Erythroblast (primary cell): ENCODE measurements at places on chromosomes 16 and 17.

DNA sequence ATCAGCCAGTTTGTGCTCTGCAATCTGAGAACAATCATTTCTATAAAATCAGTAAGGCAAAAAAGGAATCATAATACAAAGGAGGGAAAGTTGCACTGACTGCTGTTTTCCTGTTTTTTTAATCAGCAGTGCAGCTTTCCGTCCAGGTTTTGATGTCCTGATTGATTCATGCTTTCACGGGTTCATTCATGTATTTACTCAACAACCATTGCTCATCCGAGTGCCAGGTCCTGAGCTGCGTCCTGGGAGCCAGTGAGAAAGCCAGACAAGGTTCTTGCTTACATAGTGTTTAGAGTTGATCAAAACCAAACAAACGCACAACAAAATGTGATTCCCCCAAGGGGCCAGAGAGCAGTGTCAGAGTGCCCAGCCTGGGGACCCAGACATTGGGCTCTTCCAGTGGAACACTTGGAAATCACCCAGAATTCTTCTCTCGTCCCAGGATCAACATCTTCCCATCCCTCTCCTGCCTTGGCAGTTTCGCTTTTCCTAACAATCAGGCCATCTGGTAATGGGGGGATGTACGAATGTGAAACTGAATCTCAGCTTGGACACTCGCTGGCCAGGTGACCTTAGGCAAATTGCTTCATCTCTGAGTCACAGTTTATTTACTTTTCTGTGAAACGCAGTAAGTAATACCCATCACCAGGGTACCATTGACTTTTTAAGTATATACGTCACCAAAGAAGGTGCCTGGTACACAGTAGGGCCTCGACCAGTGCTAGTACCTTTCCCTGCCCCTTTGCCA is 13.3 kb upstream of the C1QL1 start:
- no peak for DNase-seq

DNA sequence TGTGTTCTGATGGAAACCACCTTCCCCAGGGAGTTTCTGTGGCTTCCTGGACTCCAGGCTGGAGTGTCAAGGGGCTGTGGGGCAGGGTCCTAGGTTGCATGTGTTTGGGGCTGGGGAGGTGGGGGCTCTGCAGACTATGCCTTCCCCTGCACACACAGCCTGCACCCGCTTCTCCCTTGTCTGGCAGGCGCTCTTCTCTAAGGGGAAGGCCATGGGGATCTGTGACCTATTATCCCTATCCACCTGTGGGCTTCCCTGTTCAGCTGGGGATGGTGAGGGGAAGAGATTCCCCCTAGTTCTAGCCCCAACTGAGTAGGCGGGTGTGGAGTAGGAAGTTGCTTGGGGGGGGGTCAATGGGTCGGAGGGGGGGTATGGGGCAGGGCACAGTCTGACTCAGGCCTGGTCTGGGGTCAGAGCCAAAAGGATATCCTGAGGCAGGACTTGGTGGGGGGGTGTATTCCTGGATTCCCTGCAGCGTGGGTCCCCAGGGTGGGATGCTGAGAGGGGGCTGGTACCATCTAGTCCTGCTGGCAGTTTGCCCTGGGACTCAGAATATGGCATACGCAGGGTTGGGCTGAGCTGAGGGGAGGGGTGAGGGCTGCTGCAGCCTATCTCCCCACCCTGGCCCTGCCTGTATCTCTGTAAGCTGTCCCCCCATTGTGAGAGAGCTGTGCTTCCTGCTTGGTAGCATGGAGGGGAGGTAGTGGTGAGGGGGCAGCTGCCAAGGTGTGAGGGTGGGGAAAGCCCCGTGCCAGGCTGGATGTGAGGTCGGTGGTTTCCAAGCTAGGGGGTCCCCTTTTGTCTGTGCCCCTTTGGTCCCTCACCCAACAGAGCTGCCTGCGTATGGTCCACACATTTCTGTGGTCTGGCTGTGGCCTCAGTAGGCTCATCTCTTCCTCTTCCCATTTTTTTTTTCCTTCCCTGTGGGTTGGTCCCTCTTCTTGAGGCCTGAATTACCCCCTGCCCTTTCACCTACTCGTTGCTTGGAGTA is 14.7 kb downstream of the RARA start:
- DNase-seq, result peak; percentile 67

GRCh38 chr17:72238157-72238673 is 117.4 kb downstream of the SOX9 start:
- DNase-seq, result no peak

DNA sequence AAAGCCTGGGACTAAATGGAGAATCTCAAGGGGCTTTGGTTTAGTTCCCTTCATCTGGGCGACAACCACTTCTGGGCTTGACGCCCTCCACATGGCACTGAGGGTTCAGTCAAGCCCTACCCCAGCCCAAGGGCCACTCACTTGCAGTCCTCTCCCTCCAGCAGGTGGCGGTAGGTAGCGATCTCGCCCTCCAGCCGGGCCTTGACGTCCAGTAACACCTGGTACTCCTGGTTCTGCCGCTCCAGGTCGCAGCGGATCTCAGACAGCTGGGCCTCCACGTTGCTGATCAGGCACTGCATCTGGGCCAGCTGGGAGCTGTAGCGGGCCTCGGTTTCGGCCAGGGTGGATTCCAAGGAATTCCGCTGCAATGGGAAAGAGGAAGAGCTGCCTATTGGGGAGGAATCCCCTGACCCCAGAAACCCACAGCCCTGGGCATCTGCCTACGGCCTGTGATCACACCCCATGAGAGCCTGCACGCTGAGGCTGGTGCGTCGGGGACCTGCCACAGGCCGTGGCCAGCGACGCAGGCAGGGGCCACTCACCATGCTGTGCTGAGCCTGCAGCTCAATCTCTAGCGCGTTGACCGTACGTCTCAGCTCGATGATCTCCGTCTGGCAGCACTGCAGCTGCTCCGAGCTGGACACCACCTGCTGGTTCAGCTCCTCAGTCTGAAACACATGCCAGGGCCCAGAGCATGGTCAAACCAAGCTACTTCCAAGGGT is 2.7 kb downstream of the KRT36 start:
- DNase-seq, result peak; percentile 83

DNA sequence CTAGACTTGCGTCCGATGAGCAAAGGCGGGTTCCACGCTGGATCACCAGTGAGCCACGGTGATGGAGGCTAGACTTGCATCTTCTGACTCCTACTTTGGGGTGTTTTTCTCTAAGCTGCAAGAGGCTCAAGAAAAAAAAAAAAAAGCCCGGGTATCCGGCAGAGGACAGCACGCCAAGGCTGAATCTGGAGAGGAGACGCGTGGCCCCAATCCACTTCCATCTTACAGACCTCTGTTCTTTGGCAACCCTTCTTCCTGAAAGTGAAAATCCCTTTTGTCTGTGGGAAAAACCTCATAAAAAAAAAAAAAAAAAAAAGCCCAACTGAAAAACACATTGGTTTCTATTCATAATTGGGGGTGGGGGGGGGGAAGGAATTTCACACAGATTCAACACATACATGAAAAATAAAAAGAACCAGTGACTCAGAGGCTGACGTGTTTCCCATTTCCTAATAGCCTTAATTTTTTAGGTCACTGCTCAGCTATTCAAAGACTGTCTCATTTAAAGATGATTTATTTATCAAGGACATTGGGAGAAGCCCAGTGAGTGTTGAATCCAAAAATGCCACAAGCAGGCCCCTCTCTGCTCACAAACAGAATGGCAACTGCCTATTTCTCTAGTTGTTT is 258.3 kb downstream of the FOXL1 start:
- no peak for DNase-seq

- DNase-seq, result no peak
These were observed 576 bp downstream of the ZNF768 start for GRCh38 chr16:30525844-30526136.

DNA sequence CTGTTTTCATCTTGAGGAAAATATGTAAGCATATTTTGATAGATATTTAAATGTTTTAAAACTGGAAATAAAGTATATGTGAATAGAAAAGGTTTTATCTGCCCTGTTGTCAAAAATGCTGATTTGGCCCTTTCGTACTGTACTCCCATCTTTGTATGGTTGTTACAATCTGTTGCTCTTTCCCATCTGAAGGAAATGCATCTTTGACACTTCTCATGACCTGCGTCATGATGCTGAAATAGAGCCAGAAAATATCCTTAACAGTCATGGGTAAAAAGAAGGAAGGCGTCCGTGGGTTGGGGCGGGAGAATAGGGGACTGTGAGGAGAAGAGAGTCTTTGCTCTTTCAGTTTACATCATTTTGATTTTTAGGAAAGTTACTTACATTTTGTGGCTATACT is 327.7 kb downstream of the BCAS3 start:
- DNase-seq, result no peak

DNA sequence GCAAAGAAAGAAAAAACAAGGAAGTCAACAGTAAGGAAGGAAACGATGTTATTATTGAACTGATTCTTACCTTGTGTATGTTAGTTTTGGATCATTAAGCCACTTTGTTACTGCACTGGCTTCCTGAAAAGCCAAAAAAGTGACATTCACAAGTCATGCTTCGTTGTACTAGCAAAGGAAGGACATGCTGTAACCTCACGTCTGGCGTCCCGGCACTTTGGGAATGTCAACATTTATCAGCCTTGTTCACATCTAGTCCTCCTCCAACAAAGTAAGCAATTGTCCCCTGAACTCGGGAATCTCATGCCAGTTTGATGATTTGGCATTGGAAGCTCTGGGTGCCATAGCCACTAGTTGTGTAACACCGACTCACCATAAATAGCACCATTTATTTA is 731 bp upstream of the MKS1 start:
- DNase-seq, result no peak

GRCh38 chr17:73203135-73203787 is 10.4 kb downstream of the COG1 start:
- DNase-seq, result peak; percentile 11

DNA sequence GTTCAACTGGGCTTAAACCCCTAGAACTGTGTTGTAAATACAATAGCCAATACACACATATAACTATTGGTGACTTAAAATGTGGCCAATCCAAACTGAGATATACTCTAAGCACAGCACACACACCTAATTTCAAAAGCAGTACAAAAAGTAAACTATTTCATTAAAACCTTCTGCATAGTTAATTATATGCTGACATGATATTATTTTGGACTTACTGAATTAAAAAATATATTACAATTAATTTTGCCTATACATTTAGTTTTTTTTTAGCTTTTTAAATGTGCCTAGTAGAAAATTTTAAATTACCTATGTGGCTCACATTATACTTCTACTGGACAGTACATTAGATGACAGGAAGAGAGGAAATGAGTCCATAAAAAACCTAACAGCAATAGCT is 21.5 kb downstream of the MED13 start:
- no peak for DNase-seq

GRCh38 chr16:69936751-69937211 is 14.4 kb upstream of the CLEC18A start:
- DNase-seq, result no peak

GRCh38 chr17:40548982-40549685 is 16.1 kb downstream of the CCR7 start:
- no peak for DNase-seq

- DNase-seq, result no peak
These were observed 12.4 kb downstream of the CBLN1 start for GRCh38 chr16:49269201-49269600.

DNA sequence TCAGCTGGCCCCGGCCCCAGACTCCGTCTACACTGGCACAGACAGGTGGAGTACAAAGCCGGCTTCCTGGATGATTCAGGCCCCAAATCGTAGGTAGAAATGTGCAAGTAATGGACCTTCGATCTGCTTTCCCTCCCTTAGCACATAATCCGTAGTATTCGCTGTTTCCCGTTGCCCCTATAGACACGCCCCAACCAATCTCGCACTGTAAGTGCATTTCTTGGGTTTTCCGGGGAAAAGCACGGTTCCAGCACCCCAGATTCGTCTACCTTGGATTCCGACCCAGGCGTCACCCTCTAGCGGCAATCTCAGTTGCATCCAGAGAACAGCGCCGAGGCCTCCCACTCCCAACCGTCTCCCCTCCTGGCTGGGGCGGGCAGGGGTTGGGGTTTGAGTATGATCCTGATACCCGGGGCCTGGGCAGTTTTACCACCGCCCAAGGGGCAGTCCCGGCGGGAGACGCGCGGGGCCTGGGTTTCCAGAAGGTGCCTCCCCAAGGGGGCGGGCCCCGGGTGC is 12.1 kb upstream of the FOXF1 start:
- DNase-seq, result no peak

DNA sequence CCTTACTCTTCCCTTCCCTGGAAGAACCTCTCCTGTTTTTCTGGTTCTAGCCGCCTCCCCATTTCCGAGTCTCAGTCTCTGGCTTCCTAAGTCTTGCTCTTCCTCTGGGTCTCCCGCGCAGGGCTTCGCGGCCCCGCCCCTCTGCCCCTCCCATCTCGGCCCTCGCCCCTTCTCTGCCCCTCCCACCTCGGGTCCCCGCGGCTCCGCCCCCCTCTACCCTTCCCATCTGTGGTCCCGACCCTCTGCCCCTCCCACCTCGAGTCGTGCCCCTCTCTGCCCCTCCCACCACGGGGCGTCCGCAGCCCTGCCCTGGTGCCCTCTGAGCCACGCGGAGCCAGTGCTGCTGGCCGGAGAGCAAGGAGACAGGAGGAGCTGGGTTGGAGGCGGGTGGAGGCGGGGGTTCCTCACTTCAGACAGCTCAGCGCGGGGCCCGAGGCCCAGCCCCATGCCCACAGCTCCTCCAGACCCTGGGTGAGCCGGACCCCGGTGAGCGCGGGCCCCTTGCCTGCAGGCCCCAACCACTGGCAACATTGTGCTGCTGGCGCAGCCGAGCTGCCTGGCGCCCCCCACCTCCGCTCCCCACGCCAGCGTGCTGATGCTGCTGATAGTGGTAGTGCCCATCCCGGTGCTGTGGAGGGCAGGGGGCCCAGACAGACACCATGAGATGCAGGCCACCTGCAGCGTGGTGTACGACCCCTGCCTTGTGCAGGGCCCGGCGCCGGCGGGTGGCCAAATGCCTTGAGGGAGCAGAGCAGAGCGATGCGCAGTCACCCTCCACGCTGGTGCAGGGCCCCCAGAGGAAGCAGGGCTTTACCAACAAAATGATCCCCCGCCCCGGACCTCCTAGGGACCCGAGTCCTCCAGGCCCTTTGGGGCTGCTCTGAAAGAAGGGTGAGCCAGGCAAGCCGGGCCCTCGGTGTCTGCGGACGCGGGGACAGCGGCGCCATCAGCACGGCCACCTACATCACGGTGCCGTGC is 2115.3 kb downstream of the TP53TG3F start:
- DNase-seq, result no peak

- DNase-seq, result no peak
These were observed 4.8 kb upstream of the ITGA3 start for GRCh38 chr17:50051082-50051576.

DNA sequence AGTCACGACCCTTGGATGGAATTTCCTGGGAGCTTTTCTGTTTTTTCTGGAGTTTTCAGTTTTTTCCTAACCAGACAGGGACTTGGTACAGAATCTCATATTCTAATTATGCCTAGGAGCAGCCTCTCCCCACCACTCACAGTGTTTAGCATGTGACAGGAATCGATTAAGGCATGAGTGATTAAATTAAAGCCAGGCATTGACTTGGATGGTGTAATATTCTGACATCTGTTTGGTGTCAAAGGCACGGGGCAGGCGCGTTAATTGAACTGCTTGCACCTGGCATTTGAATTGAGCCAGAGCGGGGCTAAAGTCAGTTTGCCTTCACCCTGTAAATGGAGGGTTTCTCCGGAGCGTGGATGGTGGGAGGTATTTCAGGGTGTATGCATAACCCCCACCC is 11.9 kb downstream of the MAPT start:
- no peak for DNase-seq
